CD4-positive, alpha-beta T cell treated with Interleukin-10 for 1 hour (primary cell): ENCODE measurements at places on chromosomes 16 and 17.
A peak's percentile ranks its signal among the peaks of the same experiment; 100 is the strongest.

- DNase-seq: no peak
These were observed 52.7 kb downstream of the TMEM235 start for GRCh38 chr17:78284146-78284545.

GRCh38 chr16:85337910-85338637 lies 225.8 kb upstream of the CIBAR2 start:
- DNase-seq: no peak

DNA sequence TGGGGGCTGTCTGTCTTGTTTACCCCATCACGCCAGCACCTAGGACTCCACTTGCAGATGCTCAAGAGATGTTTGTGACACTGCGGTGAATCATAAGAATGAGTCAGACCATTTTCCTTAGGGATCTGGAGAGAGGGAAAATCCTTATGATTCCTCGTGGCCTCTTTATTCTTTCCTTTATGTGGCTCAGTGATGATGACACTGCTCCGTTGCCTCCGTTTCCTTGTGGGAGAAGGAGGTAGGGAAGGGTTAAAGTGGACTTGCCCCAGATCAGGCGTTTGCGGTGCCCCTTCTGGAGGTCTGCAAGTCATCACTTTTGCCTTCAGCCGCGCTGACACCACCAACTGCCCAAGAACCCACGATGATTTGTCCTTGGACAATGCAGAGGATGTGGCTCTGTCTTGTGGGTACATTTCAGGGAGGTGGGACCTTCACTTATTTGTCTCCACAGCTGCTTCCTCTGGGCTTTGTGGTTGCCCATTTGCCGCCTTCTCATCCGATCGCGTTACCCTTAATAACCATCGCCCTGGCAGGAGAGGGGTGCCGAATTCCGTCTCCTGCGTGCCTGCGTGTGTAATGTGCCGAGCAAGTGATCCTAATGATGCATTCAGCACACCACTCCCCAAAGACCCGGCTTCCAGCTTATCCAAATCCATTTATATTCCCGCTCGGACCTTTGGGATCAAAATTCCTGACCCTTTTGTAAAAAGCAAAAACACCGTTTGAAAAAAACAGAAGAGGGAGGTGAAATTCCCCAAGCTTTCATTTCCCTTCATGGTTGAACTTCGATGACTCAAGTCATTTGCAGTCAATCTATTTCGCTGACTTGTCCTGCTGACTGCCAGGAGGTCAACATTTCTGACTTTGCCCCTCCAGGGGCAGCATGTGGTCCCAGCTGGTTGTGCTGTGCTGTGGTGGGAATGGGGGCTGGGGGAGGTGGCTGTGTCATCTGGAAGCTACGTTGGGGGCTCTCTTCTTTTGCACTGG lies 87.2 kb upstream of the IRX3 start:
- no peak for DNase-seq

- no peak for DNase-seq
These were observed 28.7 kb downstream of the GOSR1 start for GRCh38 chr17:30505868-30506417.

- DNase-seq: no peak
These were observed 64.5 kb upstream of the CDH13 start for GRCh38 chr16:82562183-82562683.

GRCh38 chr16:47644166-47644565 lies 183.0 kb downstream of the PHKB start:
- no peak for DNase-seq

GRCh38 chr17:50539762-50540559 lies 7.0 kb upstream of the SPATA20 start:
- DNase-seq: no peak

DNA sequence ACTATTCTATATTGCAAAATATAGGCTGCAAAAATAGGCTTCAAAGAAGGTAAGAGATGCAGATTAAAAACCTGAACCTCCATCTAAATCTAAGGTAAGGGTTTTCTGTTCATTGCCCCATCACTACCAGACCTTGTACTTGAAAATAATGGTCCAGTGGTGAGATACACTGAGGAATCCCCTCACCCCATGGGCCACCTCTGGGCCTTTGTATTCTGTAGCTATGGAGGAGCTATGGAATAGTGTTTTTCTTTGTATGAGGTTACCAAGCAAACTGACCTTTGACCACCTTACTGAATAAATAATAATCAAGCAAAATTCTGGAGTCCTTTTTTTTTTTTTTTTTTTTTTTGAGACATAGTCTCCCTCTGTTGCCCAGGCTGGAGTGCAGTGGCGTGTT lies 4.8 kb upstream of the UBE2Z start:
- no peak for DNase-seq

- no peak for DNase-seq
These were observed 17.8 kb upstream of the SLC35B1 start for GRCh38 chr17:49725452-49726130.

GRCh38 chr16:1701216-1701878 lies 4.6 kb upstream of the MAPK8IP3 start:
- DNase-seq: no peak

DNA sequence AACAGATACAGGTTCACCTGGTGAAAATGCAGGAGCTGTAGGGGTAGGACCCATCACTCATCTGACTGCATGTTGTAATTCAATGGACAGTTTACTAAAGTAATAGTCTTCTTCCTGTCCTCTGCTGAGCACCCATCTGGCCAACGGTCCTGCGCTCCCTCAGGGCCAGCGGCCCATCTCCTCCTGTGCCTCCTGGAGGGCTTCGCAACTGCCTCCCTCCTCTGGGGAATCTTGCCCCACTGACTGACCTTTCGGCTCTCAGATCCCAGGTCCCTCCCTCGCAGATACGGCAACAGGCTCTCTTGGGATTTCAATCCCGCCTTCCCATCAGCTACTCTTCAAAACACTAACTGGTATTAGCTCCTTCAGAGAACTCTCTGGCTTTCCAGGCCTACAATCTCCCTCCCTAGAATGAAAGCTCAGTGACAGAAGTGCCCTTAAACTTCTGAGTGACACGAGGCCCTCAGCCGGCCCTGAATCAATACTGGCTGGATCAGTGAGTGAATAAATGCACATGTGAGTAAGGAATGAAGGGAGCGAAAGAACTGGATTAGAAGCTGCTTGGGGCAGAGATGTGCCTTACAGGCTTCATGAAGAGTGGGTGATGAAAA lies 1.3 kb downstream of the PEMT start:
- no peak for DNase-seq

DNA sequence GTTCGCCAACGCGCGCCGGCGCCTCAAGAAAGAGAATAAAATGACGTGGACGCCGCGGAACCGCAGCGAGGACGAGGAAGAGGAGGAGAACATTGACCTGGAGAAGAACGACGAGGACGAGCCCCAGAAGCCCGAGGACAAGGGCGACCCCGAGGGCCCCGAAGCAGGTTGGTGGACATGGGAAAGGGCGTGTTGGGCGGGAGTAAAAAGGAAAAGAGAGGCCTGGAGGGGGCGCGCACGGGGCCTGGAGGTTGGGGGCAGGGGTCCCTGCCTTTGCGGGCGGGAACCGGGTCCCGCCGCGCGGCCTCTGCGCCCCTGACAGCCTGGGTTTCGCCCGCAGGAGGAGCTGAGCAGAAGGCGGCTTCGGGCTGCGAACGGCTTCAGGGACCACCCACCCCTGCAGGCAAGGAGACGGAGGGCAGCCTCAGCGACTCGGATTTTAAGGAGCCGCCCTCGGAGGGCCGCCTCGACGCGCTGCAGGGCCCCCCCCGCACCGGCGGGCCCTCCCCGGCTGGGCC lies 2.1 kb downstream of the IRX5 start:
- DNase-seq: no peak

GRCh38 chr16:70653406-70653805 lies 7.0 kb downstream of the IL34 start:
- no peak for DNase-seq

GRCh38 chr17:65064452-65065019 lies 8.0 kb upstream of the GNA13 start:
- DNase-seq: no peak

DNA sequence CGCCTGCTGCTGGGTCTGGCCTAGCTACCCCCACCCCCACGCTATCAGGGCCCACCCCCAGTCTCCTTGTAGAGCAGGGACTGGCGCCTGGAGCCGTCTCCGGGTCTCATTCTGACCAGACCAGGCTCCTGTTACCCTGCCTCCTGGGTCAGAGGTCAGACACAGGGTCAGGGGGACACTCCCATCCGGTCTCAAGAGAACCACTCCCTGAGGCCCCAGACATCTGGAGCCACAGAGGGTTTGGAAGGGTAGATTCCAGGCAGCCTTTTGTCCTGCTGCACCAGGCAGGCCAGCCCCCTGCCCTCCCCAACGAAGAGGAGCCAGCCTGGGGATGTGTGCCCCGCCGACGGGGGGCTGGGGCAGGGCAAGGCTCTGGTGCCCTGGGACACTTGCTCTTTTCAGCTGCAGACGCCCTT lies 944 bp upstream of the WFIKKN1 start:
- DNase-seq: no peak

GRCh38 chr17:41784207-41784744 lies 2.2 kb downstream of the JUP start:
- no peak for DNase-seq

DNA sequence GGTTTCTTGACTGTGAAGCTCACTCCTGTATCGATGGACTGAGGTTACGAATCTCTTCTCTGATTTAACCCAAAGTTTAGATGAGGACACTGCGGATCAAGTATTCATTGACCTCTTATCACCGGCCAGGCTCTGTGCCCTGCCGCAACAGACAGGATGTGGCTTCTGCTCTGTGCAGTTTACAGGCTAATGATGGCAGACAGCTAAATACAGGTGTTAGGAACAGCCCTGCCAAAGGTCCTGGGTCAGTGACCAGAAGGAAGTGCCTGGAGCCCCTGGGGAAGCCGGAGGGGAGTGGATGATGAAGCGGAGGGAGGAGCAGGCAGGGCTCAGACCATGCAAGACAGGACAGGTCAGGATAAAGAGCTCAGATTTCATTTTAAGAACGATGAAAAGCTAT lies 44.4 kb downstream of the HAPSTR1 start:
- DNase-seq: no peak

DNA sequence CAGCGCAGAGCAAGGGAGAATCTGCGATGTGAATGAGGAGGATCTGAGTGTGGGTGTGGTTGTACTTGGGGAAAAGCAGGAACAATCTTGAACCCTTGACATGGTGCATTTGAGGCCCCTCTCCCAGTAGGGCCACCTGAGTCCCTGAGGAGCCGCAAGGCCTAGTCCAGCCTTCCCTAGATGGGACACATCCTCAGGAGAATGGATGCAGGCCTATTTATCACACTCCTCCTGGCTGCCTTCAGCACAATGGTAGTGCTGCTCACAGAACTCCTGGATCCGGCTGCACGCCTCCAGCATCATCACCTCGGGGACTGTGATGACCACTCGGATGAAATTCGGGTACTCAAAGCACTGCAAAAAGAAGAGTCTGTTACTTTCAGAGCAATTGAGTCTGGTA lies 9.0 kb downstream of the TAT start:
- DNase-seq: no peak

GRCh38 chr16:85209526-85210121 lies 97.4 kb upstream of the CIBAR2 start:
- no peak for DNase-seq

- peak; percentile 61 for DNase-seq
These were observed 132.0 kb downstream of the ANKRD11 start for GRCh38 chr16:89358030-89359005.

GRCh38 chr17:5555254-5555653 lies 29.1 kb downstream of the NLRP1 start:
- DNase-seq: no peak

GRCh38 chr17:44990994-44991393 lies 22.9 kb upstream of the C1QL1 start:
- no peak for DNase-seq

GRCh38 chr17:44829523-44830358 lies at the start of gene GJC1:
GJC1 (minus strand) TSS chr17:44830287; CDS start chr17:44805817, 24,470 bp downstream.
- no peak for DNase-seq

DNA sequence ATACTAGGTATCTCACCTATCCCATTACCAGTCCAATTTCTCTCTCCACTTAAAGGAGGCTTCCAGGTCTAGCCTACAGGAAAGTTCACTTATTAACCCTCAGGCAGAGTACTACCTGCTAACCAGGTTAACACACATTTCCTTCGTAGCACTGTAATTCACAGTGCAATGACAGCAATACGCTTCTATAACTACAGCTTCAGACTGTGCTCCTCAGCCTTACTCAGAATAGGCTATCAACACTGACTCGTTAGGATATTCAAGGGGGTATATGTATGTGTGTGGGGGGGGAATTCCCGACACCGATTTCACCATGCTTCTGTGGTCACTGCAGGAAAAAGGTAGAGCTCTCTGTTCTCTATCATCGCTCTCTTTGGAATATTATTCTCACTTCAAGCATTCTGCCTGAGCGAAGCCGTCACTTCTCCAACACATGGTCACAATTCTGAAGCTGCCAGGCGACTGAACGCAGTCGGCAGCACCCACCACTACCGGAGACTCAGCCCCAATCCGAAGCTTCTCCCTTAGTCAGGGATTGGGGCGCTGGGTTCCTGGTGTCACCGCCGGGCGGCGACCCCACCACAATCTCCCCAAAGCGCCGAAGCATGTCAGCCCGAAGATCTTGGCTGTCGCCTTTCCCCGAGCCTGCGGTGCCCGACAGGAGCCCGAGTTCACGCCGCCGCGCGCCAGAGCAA lies 618 bp downstream of the GGA3 start:
- DNase-seq: peak; percentile 68

DNA sequence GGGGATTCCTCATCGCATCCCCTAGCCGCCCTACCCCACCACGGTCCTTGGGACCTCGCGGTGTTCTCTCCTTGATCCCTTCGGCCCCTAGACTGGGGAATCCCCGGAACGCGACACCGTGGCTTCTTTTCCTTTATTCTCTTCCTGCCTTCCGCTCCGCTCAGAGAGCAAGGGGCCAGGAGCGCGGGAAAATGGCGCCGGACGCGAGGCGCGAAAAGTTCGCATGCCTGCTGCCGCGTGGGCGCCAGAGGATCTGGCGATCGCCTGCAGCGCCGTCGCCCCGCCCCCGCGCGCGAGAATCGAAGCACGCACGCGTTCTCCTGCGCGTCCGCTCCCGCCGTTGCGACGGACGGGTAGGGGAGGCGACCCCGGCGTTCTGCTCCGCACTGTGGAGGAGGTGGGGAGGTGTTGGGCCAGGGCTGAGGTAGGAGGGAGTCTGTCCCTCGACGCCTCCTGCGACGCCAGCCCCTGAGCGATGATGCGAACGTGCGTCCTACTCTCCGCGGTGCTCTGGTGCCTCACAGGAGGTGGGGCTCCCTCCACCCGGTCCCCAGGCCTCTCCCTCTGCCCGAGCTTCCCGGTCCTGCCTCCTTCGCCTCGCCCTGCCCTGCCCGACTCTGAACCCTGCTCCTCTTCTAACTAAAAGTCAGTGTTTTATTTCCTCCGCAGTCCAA lies at the start of gene ZPBP2:
TSS of gene ZPBP2 (plus strand) at position 323 of the 674 bp plus-strand sequence. CDS start at position 476, 153 bp downstream.
- no peak for DNase-seq

GRCh38 chr16:17299790-17300189 lies 171.0 kb downstream of the XYLT1 start:
- no peak for DNase-seq

DNA sequence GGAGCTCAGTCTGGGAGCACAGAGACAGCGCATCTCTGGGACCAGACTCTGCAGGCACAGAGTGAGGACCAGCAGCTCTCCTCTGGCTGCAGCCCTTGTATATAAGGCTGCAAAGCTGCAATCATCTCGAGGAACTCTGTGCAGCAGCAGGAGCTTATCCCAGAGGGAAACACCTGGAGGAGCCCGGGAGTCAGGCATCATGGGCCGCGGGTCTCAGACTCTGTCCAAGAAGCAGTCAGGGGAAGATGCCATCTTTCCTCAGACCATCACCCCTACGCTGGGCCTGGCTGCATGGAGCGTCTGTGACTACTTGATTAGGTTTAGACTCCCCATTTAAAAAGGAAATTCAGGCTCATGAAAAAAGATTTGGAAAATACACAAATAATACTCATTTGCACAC lies 122.0 kb downstream of the IRF8 start:
- DNase-seq: no peak

GRCh38 chr16:85898521-85899442 lies at the start of gene IRF8:
IRF8 (plus strand) TSS chr16:85899162; CDS start chr16:85903016, 3,854 bp downstream.
- peak; percentile 77 for DNase-seq
